ENCODE measurements at places on chromosomes 5 and 9. TPM values are rescaled to one million over a fixed set of nuclear protein-coding genes. Genes with fewer than 3 reads are reported as not detected.

GRCh38 chr5:14714706-14715105 lies 50.2 kb downstream of the OTULIN start:
- DNase-seq = peak; percentile 58

The ZNF483 gene
- 9.3 TPM for total RNA-seq

DNA sequence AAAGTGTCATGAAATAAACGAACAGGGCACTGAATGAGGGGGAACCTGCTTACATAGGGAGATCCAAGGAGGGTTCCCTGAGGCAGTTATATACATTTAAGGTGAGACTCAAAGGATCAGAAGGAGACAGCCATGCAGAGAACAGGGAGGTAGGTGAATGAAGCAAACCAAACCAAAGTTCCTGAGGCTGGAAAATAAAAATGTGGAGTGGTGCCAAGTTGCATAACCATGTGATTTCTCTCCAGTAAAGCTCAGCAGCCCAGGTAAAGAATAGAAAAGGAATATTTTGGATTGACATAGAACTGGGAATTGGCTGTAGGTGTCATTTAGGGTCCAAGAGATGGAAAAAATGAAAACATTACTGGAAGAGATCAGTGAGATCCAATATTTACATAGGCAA lies 110.7 kb downstream of the CAAP1 start:
- peak; percentile 32 for DNase-seq

DNA sequence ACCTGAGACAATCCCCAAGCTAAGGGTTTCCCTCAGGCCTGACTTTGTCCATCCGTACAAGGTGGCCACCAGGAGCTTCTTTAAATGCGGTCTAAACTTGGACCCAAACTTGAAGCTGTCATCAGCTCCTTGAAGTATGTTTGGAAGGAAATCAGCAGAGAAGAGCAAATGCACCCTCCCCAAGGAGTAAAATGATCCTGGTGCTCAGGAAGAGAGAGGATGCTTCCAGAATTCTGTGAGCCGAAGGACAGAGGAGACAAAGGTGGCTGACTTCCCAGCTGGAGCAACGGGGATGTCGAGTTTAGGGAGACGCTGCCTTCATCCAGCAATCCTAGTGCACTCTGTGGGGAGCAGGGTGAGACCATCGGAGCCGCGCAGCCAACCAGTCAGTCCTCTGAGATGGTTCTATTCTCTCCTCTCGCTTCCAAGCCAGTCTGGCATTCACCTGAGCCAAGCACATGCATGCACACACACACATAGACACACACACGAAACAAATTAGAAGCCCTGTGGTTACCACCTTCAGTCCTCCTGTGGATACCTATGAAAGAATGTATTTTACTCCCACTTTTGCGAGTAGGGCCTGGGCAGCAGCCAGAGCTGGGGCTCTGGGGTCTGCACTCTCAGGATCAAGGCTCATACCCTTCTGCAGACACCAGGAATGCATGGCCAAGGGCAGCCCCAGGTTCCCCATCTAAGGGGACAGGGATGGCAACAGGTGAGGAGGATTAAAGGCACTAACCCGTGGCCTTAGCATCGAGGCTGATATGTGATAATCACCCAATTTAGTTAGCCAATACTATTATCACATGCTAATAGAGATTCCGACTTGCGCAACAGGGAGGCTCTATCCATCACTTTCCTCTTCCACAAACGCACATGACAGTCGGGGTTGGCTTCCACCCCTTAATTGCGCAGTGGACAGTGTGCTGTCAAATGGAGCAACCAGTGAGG lies 75.8 kb downstream of the GTF3C4 start:
- peak; percentile 52 for DNase-seq

- no peak for DNase-seq
Observed at GRCh38 chr9:111658943-111659342, 2.5 kb upstream of the GNG10 start.

GRCh38 chr5:102625928-102626327 lies 127.1 kb upstream of the SLCO6A1 start:
- peak; percentile 66 for DNase-seq
